PC-3 (cell line): ENCODE measurements at places on chromosomes 6 and 20. TPM values are rescaled to one million over a fixed set of nuclear protein-coding genes. Genes with fewer than 3 reads are reported as not detected.
A peak's percentile ranks its signal among the peaks of the same experiment; 100 is the strongest.

The GSTA2 gene
- total RNA-seq, result not detected in 2 replicates

- no peak for DNase-seq
These were observed 110.6 kb upstream of the NHSL1 start for GRCh38 chr6:138609801-138610430.

The LTB gene
- total RNA-seq, result 1.5 TPM in 1 of 2 replicates, not detected in the other

The ZC2HC1B gene
- not detected in 2 replicates for total RNA-seq

GRCh38 chr6:43368259-43369160 lies 937 bp downstream of the ZNF318 start:
- peak; percentile 39 for DNase-seq
